Left cardiac atrium (tissue), 4 donors: ENCODE measurements at places on chromosomes 3 and 15. TPM values are rescaled to one million over a fixed set of nuclear protein-coding genes. Genes with fewer than 3 reads are reported as not detected.

The MAGEL2 gene
- total RNA-seq, result 0.12 TPM

DNA sequence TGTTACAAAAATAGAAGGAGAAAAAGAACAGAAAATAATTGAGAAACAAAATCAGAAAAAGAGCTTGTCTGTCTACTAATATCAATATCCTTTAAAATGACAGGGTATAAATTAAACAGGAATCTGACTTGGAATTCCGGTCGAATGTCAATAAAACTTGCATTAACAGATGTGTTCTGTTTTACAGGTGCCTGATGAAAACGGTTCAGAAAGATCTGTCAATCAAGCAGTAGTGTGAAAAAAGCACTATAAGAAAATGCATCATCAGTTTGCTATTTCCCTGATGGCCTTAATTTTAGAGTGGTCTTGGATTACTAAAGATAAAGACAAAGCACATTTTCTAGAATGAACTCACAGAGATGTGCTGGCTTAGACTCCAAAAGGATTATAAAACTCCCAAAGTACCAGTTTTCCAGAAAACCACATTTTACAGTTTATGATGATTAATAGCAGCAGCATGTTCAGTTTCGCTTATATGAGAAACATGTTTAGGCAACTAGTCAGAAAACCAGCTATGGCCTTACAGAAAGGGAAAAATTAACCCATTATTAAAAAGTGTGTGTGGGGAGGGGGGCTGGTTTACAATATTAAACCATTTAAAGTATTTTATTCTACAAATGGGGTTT is 8.2 kb upstream of the C3orf38 start:
- no peak for DNase-seq

DNA sequence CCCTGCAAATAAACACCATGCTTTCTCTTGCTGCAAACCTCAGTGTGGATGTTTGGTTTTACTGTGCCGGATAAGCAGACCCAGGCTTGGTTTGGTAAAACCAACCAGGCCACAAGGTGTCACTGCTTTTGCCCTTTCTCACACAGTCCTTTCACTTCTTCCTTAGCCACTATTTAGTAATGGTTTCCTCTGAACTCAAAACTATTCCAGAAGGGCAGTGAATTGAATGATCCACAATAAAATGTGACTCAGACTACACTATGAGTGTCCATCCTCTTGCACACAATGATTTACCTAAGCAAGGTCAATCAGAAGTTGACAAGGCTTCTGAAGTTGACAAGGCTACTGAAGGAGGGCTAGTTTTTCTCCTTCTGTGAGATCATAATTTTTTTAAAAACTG is 552.4 kb upstream of the CCDC54 start:
- DNase-seq, result no peak

The ISLR gene
- total RNA-seq, result 28.2 TPM

GRCh38 chr3:55143336-55143735 is 215.5 kb upstream of the LRTM1 start:
- DNase-seq, result no peak
